ENCODE measurements at places on chromosomes 2 and 18.

DNA sequence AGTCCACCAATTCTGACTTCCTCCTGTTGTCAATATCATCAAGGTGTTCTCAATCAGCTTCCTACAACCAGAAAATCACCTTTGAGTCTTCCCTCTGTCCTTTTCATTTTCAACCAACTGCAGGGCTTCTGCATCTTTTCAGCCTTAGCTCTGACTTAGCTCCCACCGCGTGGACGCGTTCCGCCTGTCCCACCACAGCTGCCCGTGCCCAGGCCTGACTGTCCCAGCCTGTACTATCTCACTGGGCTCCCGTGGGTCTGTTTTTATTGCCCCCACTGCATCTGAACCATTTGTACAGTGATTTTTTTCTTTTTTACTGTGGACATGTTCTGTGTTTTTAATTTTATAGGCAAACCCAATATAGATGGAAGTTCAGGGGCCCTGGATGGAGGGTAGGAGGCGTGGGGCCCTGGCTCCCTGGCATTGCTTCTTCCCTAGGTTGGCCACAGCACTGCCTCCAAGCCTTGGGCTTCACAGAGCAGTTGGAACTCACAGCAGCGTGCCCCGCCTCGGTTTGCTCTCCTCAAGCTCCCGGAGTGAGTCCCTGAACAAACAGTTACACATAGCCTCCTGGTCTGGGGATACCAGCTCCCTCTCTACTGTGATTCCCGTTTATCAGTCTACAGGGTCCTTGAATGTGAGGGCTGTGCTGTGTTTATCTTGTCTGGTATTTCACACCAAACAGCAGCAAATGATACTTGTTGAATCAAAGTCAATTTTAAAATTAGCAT is 280.6 kb upstream of the PXDN start:
- no peak for DNase-seq

DNA sequence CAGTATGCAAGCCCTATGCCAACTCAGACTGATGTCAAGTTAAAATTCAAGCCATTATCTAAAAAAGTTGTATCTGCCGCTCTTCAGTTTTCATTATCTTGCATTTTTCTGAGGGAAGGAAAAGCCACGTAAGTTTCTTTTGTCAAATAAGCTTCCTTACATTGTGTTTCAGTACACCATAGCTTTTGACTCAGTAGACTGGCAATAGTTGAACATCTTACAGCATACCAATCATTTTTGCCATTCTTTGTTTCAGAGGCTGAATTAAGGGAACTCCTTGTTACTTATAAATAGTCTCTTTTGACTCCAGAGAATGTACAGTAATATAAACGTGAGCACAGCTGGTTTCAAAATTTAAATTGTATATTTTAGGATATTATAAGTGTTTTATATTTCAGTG is 120.6 kb downstream of the EHBP1 start:
- DNase-seq: no peak

- no peak for DNase-seq
These were observed 67.6 kb upstream of the ZFP36L2 start for GRCh38 chr2:43293744-43294695.

DNA sequence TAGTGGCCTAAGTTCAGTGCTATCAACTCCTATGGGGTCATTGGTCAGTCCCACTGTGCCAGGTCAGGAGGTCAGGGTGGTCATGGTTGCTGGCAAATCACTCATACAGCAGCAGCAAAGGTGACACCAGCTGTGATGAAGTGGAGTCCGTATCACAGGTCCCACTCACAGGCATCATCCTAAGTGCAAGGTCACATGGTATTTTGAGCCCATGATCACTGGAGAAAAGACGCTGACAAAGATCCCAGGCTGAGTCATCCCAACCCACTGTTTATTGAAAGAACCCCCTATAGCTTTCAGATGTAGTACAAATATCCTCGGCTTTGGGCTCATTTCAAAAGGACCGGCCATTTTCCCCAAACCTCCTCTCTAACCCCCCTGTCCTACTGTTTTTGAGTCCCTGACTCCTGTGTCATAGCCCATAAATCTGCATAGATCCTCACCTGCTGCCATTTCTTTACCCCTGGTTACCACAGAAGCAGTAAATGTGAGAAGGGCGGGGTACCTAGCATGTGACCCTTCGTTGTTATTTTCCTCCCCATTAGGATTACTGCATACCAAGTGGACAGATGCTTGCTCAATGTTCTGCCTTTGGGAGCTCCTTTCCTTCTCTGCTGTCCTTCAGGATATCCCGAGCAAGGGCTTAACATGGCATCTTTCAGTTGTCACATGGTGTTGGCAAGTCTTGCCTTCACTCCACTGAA is 107.7 kb downstream of the COL6A3 start:
- no peak for DNase-seq

- DNase-seq: no peak
These were observed 32.3 kb downstream of the SLC9A4 start for GRCh38 chr2:102505290-102505689.

GRCh38 chr2:42230891-42231290 is 61.7 kb downstream of the EML4 start:
- DNase-seq: no peak

DNA sequence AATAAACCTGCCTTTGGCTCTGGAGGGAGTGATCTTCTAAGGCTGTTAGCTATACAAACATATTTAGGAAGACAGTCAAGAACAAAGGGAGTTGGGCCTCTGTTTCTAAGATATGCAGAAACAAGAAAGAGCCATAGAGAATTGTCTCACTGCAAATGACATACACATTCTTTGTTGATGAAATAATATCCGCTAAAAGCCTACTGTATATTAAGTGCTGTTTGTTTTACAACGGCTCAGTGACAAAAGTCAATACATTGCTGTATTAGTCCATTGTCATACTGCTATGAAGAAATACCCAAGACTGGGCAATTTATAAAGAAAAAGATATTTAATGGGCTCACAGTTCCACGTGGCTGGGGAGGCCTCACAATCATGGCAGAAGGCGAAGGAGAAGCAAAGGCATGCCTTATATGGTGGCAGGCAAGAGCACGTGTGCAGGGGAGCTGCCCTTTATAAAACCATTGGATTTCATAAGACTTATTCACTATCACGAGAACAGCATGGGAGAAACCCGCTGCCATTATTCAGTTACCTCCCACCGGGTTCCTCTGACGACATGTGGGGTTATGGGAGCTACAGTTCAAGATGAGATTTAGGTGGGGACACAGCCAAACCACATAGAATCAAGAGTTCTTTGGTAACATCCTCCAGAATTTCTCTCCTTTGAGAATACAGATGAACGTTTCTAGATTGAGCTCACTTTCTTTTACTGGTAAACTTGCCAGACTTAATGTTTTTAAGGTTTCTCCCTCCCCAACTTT is 157.8 kb downstream of the PIK3C3 start:
- DNase-seq: no peak

- no peak for DNase-seq
These were observed 42.4 kb downstream of the MBD2 start for GRCh38 chr18:54181856-54182602.

- DNase-seq: no peak
These were observed 731 bp downstream of the RAB10 start for GRCh38 chr2:26034637-26034992.

GRCh38 chr18:63514888-63515678 is 27.1 kb upstream of the SERPINB12 start:
- DNase-seq: no peak

GRCh38 chr2:114192362-114192761 is 250.1 kb upstream of the DPP10 start:
- DNase-seq: no peak

GRCh38 chr2:84957771-84958134 is 13.2 kb upstream of the KCMF1 start:
- DNase-seq: no peak

DNA sequence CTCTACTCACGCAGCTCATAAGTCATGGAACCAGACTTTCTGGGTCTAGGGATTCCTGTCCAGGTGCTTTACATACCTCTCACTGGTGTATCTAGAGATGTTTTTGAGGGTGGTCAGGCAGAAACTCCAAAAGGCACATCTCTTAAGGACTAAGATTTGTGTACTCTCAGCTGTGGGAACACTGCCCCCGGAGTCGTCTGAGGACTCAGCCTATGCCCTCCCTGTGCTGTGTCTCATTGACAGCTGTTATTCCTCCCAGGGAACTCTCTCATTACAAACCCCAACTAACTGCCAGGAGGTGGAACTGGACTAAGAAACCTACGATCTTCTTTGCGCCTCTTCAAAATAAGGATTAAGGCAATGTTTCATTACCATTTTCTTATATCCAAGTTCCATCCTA is 293.9 kb upstream of the DLGAP1 start:
- no peak for DNase-seq

Data from stimulated activated CD8-positive, alpha-beta memory T cell treated with anti-CD3 and anti-CD28 coated beads, Interleukin-7, amount 100 ng/mL, for 4 hours (primary cell).